AG09309 (cell line): ENCODE measurements at places on chromosomes 3 and 15.

GRCh38 chr3:194298331-194299227, 52.5 kb downstream of the CPN2 start:
- DNase-seq: no peak

DNA sequence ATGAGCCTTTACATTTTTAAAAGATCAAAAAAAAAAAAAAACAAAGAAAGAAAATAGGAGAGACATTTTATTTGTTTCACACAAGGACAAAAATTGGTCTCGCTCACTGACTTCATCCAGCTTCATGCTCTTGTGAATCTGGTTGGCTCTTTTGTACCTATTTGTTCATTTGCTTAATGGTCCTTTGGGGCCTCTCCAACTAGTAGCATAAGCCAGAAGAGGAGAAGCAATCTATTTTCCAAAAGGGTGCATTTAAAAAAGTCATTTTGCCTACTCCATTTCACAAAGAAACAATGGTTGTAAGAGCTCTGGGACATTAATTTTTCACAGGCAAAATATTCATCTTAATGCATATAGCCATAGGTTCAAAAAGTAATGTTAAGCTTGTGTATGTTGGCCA, 168.3 kb upstream of the ADAMTS9 start:
- no peak for DNase-seq

DNA sequence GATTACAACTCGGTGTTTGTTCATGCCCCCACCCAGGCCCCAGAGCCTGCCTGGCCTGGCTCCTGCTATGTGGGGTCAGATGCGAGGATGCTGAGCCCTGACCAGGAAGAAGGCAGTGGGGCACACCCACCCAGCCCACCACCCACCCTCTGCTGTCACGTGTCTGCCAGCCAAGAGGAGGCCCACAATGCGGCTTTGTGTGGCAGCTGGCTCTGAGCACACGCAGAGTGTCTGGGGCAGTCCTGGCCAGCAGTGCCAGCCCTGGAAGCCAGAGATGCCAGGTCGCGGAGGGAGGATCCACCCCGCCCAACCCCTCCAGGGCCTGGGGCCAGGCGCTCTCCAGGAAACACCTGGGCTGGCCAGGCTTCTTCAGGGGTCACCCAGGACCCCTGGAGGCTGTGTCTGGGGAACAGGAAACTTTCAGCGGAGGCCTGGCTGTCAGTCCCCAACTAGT, 26.4 kb upstream of the KLF13 start:
- no peak for DNase-seq

DNA sequence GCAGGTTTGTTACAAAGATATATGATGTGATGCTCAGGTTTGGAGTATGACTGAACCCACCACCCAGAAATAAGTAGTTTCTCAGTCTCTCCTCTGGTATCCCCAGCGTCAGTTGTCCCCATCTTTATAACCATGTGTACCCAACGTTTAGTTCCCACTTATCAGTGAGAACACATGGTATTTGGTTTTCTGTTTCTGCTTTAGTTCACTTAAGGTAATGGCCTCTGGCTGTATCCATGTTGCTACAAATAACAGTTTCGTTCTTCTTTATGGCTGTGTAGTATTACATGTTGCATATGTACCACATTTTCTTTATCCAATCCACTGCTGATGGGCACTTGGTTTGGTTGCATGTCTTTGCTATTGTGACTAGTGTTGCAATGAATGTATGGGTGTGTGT, 132.3 kb downstream of the LMLN start:
- DNase-seq: no peak

DNA sequence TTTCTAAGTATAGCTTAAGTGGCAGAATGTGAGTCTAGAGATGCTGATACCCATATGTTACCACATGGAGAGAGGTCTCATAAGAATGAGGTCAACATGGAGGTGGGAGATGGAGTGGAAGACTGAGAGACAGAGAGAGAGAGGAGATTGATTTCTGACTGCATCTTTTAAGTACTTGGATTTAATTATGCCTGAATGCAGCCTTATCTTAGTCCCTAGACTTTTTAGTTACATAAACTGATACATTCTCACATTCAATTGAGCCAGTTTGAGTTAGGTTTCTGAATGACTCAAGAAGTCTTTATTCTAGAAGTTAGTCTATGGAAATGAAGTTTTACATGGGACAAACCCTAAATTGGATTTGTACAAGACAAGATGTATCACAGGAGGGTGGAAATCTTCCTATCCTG, 58.5 kb upstream of the TNFSF10 start:
- no peak for DNase-seq

DNA sequence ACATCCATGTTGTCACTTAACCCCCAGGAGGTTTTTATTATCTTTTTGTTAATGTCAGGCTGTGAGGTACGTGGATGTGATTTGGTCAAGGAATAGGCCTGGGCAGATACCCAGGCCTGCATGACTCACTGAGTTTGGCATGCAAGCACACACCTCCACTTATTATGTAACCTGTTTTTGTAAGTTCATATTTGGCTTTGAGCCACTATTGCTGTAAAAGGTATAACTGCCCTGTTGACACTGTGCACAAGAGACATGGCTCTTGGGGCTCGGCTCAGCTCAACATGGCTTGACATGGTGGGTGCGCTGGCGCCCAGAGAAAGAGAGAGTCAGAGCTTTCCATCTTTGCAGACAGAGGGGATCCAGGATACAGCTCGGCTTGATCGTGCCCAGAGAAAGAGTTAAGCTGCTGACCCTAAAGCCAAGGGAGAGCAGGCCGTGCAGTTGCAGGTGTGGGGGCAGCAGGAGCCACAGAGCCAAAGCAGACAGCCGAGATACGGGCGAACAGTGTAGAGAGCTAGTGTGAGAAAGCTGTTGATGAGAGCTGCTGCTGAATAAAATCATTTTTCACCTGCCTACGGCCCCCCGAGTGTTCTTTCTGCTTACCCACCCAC, 67.9 kb upstream of the UNC13C start:
- no peak for DNase-seq

DNA sequence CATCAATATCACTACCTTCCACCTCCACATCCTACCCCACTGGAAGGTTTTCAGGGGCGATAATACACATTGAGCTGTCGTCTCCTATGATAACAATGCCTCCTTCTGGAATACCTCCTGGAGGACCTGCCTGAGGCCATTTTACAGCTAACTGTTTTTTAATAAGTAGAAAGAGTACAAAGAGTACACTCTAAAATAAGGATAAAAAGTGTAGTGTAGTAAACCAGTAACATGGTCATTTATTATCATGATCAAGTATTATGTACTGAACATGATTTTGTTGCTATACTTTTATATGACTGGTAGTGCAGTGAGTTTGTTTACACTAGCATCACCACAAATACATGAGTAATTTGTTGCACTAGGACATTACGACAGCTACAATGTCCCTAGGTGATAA, 46.6 kb upstream of the SSR3 start:
- no peak for DNase-seq

- no peak for DNase-seq
Measured at GRCh38 chr3:105322570-105323273, 44.0 kb upstream of the ALCAM start.

GRCh38 chr3:123036352-123037014, 8.9 kb upstream of the SEMA5B start:
- peak; percentile 68 for DNase-seq

DNA sequence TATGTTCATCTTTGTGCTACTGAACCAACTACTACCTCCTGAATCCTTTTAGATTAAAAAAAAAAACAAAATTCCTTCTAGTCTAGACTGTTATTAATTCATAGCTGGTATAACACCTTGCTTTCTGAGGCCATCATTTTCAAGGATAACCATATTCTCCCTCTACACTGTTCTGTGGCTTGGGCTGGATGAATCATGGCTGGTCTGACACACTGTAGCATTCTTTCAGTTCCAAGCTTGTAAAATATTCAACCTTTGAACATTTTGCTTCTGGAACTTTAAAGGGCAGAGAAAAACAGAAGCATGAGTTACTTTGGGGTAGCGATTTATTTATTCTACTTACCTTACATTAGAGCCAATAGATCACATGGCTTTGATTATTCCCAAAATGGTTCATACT, 7.6 kb downstream of the HSPBAP1 start:
- no peak for DNase-seq

DNA sequence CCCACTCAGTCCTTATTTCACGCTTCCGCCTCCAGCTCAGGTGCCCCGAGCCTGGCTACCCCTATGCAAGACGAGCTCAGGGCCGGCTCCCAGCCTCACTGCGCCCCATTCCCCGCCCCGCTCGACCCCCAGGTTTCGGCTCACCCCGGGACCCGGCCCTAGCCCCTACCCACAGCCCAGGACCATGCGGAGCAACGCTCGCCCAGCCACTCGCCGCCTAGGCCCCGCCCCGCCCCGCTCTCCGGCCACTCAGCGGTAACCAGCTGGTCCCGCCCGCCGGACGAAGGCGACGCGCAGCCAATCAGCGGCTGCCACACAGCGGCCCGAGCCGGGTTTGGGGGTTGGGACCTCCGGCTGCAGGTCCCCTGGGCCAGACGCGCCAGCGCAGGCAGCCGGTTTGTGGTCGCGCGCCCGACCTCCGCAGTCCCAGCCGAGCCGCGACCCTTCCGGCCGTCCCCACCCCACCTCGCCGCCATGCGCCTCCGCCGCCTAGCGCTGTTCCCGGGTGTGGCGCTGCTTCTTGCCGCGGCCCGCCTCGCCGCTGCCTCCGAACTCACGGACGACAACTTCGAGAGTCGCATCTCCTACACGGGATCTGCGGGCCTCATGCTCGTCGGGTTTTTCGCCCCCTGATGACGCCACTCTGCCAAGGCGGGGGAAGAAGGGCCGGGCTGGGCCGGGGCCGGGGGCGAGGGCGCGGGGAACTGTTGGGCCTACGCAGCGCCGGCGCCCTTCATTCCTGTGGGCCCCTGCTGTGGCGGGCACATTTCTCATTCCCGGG, at the start of gene CATSPER2:
CATSPER2 (minus strand) TSS at position 196 of the 781 bp plus-strand sequence. CDS start 783 bp downstream, outside the sequence.
- DNase-seq: no peak
